ENCODE measurements at places on chromosomes 16 and 17.

- peak overlapping the region; percentile 24 for H3K4me3 ChIP-seq
- H3K27ac ChIP-seq, result no peak overlapping the region
- H3K27me3 ChIP-seq, result peaks cover 9% of the 10 kb centered on the region
These were observed 12.7 kb upstream of the CD300A start for GRCh38 chr17:74453665-74454196.

DNA sequence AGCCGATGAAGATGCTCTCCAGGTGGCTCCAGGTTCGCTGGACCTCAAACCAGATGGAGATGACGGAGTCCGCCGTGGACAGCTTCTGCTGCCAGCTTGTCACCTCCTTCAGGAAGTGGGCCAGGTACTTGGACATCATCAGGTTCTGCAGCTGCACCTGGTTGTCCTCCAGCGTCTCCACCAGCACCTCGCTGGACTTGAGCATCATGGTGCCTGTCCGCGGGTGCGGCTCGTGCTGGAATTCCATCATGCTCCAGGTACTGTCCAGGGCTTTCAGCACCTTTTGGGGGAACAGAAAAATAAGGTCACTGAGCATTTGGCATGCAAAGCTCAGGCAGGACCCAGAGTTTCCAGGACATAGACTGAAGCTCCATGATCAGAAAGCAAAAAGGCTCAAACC is 69.7 kb downstream of the DNAH17 start:
- no peak overlapping the region for H3K4me3 ChIP-seq
- no peaks in the 10 kb centered on the region for H3K4me1 ChIP-seq
- DNase-seq, result no peak

DNA sequence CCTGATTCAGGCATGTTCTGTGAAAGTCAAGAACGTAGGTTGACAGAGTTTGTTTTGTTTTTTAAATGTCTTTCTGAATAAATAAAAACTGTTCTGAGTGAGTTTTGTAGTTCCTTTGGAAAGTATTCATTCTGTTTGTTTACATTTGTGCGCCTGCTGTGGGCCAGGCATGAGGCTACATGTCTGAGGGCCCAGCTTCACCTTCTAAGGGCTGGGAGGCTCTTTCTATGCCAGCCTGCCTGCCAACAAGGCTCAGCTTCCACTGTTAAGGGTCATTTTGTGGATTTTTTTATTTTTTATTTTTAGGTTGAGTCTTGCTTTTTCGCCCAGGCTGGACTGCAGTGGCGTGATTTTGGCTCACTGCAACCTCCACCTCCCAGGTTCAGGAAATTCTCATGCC is 6.1 kb downstream of the WWOX start:
- H3K36me3 ChIP-seq, result no peaks in the 10 kb centered on the region
- DNase-seq, result no peak
- no peak overlapping the region for H3K4me3 ChIP-seq
- no peak overlapping the region for H3K27ac ChIP-seq
- no peaks in the 10 kb centered on the region for H3K27me3 ChIP-seq
- no peaks in the 10 kb centered on the region for H3K4me1 ChIP-seq

DNA sequence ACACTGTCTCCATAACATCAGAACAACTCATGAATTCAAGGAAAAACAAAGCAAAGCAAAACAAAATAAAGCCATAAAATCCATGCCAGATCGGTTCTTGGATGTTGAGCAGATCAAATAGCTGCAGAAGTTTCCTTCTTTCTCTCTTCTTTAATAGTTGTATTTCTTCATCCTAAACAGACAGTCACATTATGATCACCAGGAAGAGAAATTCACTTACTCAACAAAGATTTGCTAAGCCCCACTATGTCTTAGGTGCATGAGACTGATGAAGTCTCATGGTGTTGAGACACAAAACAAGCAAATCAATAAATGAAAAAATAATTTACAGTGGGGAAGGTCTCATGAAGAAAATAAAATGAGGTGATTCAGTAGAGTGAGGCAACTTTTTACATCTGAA is 72.8 kb downstream of the WIPI1 start:
- H3K27ac ChIP-seq, result no peak overlapping the region
- H3K36me3 ChIP-seq, result no peaks in the 10 kb centered on the region
- no peaks in the 10 kb centered on the region for H3K4me1 ChIP-seq

DNA sequence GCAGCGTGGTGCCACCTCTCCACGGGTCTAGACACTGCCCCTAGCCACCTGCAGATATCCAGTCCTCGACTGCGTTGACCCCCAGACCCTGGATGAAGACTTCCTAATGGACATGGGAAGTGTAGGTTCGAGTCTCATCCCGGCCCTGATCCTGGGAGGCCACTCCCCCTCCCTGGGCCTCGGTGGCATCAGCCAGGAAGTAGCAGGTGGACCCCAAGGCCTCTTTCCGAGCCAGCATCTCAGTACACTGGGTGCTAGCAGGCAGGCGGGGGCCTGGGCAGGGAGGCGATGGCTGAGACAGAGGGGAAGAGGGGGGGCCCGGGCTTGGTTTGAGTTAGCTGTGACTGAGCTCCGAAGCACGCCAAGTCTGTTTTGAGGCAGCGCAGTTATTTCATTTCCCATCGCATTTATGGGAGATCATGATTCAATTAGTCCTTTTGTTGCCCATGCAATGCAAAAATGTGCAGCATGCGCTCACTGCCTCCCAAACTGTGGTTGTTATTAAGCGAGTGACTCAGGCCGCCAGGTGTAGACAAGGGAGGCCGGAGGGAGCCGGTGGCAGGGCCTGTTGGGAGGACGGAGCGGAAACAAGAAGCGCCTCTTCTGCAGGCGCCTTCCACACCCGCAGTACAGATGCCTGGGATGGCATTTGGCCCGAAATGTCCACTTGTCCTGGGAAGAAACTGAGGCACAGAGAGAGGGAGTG is 25.3 kb upstream of the ZNF469 start:
- no peak overlapping the region for H3K4me3 ChIP-seq
- no peaks in the 10 kb centered on the region for H3K27me3 ChIP-seq
- H3K27ac ChIP-seq, result no peak overlapping the region

DNA sequence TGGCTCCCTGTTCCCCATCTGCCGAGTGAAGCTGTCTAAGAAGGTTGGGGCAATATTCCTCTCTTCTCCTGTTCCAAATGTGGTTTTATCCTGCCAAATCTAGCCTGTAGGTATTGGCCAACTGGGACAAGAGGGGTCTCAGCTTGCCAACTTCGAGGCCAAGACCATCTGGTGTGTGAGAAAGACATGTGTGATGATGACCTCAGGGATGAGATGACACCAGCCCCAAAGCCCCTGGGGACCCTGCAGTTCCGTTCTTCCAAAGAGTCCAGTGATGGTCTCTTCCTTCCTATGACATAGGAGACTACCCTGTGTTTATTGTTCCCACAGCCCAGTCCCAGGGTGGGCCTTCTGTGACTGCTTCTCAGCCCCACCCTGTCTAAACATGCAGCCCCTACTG is 34.8 kb upstream of the ADAMTS18 start:
- H3K27me3 ChIP-seq, result no peaks in the 10 kb centered on the region
- no peak overlapping the region for H3K27ac ChIP-seq
- no peak for DNase-seq

DNA sequence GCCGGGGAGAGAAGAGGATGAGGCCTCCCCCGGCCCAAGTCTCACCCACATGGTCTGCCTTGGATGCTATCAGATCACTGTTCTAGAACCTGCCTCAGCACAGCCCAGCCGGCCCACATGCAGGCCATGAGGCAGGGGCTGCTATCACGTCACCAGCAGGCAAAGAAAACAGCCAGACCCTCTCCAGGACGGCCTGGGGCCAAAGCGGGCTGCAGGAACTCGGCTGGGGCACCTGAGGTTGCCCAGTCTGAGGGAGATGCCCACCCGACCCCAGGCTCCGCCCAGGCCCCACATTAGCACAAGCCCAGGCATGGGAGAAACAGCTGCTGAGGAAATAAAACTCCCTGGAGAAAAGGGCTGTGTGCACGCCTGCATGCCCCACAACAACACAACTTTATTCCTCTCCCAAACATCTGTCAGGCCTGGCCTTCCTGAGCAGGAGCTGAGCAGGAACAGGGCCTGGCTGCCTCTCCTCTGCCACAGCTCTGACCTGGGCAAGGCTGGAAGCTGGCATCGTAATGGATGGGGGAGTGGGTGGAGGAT is 6.7 kb upstream of the SMIM5 start:
- no peak for DNase-seq
- no peak overlapping the region for H3K27ac ChIP-seq
- 0 out of 2 replicates have a peak, but pooled peaks cover 1% of the 10 kb centered on the region for H3K4me1 ChIP-seq
- H3K36me3 ChIP-seq, result no peaks in the 10 kb centered on the region

DNA sequence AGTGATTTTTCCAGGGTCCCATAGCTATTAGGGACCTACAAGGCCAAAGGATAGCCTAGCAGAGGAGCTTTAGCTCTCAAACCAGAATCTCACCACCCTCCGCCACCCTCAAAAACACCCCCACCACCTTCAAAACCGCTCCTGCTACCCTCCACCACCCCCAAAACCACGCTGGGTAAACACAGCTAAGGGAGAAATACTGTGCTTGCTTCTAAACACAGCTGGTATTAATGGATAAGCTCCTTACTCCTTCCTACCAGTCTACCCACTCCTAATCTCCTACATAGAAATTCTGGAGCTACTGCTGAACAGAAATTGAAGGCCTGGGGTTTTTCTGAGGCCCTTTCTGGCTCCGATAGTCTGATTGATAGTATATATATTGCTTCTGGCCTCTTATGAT is 2.2 kb upstream of the LPCAT2 start:
- H3K27me3 ChIP-seq, result no peaks in the 10 kb centered on the region
- H3K4me3 ChIP-seq, result no peak overlapping the region
- H3K4me1 ChIP-seq, result peaks cover 2% of the 10 kb centered on the region
- no peaks in the 10 kb centered on the region for H3K36me3 ChIP-seq

DNA sequence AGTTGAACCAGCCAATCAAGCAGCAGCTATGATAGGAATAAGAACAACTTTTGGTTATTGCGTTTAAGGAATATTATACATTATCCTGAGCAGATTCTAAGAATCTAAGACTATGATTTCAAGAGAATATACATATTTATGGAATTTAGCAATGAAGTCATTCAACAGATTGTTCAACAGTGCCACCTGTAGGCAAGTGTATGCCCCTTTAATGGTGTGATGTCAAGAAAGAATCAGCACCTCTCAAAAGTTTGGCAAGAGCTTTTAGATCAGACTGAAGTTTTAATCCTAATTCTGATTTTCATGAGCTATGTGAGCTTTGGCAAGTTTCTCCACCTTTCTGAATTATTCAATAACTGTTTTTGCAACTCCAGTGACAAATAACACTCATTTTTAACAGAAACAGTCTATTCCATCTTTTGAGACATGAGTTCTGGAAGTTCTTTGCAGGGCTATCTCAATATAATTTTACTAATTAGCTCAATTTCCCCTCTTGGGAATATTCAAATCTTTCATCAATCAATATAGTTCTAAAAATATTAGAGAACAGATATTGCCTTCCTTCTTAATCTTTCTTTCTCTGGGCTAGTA is 474.3 kb upstream of the TOM1L1 start:
- H3K27me3 ChIP-seq, result no peaks in the 10 kb centered on the region
- DNase-seq, result no peak
- no peak overlapping the region for H3K4me3 ChIP-seq
- H3K4me1 ChIP-seq, result no peaks in the 10 kb centered on the region

DNA sequence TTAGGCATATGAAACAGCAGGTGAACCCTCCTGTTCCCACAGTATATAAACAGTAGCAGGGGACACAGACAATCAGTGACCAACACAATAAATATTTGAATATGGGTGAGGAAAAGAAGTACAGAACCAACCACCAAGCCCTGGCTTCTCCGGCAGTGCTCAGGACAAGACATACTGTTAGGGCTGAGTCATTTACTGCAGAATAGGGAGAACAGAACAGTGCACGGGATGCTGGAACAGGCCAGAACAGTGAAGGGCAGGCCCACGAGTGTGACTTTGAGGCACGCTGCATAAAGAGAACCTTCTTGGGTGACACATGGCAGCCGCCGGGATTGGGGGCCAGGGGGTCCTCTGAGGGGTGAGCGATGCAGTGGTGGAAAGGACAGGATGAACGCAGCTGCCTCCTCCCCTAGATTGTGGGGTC is 160.4 kb downstream of the CMIP start:
- no peak overlapping the region for H3K27ac ChIP-seq
- no peak overlapping the region for H3K4me3 ChIP-seq
- DNase-seq, result no peak
- no peaks in the 10 kb centered on the region for H3K27me3 ChIP-seq
- H3K4me1 ChIP-seq, result no peaks in the 10 kb centered on the region

- no peaks in the 10 kb centered on the region for H3K36me3 ChIP-seq
- no peak for DNase-seq
- H3K27me3 ChIP-seq, result no peaks in the 10 kb centered on the region
- no peak overlapping the region for H3K4me3 ChIP-seq
- H3K4me1 ChIP-seq, result peaks cover 16% of the 10 kb centered on the region
These were observed 146.8 kb downstream of the SEC14L1 start for GRCh38 chr17:77287432-77288068.

DNA sequence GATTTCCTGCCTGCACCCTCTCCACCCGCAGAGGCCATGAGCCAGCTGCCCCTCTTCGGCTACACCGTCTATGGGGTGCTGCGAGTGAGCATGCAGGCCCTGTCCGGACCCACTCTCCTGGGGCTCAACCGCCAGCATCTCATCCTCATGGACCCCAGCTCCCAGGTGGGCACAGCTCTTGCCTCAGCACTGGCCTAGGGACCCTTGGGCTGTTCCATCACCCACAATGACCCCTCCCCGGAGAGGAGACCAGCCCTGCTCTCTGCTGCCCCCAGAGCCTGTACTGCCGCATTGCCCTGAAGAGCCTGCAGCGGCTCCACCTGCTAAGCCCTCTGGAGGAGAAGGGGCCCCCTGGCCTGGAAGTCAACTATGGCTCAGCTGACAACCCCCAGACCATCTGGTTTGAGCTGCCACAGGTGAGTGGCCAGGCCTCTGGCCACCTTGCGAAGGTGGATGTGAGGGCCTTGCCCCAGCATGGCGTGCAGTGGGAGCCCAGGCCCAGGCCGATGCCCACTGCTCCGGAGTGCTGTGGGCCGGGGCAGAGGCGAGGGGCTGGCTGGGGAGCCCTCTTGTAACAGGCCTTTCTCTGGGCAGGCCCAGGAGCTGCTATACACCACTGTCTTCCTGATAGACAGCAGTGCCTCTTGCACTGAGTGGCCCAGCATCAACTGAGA is 7.3 kb upstream of the SMIM5 start:
- H3K36me3 ChIP-seq, result no peaks in the 10 kb centered on the region
- DNase-seq, result no peak
- no peak overlapping the region for H3K27ac ChIP-seq
- 0 out of 2 replicates have a peak, but pooled peaks cover 1% of the 10 kb centered on the region for H3K4me1 ChIP-seq
- H3K4me3 ChIP-seq, result no peak overlapping the region
